ENCODE measurements at places on chromosomes 4 and X. TPM values are rescaled to one million over a fixed set of nuclear protein-coding genes. Genes with fewer than 3 reads are reported as not detected.

GRCh38 chr4:81898862-81899504 is 427.3 kb upstream of the RASGEF1B start:
- peaks cover 14% of the 10 kb centered on the region for H3K4me1 ChIP-seq
- no peak overlapping the region for H3K27ac ChIP-seq

DNA sequence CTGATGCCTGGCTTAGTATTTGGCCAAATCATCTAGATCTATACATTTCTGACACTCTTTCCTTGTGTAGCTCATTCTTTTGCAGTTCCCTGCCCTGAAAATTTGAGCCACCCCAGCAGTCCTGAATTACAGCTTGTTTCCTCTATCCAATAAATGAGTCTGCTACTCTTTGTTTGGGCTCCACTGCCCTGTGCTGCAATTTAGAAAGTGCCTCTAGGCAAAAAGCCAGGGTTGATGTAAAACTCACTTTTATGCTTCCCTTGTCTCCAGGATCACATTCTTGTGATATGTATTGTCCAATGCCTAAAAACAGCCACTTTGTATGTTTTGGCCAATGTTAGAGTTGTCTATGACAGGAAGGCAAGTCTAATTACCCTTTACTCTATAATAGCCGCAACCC is 101.7 kb upstream of the MAP3K15 start:
- H3K4me1 ChIP-seq: no peaks in the 10 kb centered on the region
- H3K27me3 ChIP-seq: no peaks in the 10 kb centered on the region
- DNase-seq: no peak

The SYP gene
- total RNA-seq: 0.07 TPM

The MAGEA6 gene
- not detected for total RNA-seq

The TBX22 gene
- total RNA-seq: 0.53 TPM

The TCEAL2 gene
- 12.9 TPM for total RNA-seq

- no peaks in the 10 kb centered on the region for H3K27me3 ChIP-seq
- H3K4me3 ChIP-seq: no peak overlapping the region
- H3K27ac ChIP-seq: no peak overlapping the region
- DNase-seq: peak; percentile 57
- no peaks in the 10 kb centered on the region for H3K4me1 ChIP-seq
Observed at GRCh38 chr4:131091896-131092295, 1995.9 kb downstream of the C4orf33 start.

The RHOXF2 gene
- not detected for total RNA-seq

DNA sequence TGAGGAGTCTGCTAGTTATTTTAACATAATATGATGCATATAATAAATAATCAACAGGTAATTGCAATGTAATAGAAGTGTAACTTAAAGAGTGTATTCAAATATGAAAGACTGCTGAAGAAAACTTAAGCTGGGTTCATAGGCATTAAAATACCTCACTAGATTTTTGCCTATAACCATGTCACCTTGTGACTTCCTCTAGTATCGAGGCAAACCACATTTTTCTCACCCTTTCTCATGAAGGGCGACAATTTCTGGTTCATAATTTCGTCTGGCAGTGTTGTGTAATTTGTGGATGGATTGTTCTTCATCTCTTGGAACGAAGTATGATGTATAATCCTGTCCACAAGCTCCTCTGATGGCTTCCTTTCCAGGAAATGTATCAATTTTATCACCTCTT is 16.0 kb downstream of the SULT1E1 start:
- H3K4me3 ChIP-seq: no peak overlapping the region
- DNase-seq: no peak
- no peaks in the 10 kb centered on the region for H3K4me1 ChIP-seq
- no peaks in the 10 kb centered on the region for H3K27me3 ChIP-seq
